AG04450 (cell line): ENCODE measurements at places on chromosomes 4 and X. TPM values are rescaled to one million over a fixed set of nuclear protein-coding genes. Genes with fewer than 3 reads are reported as not detected.

DNA sequence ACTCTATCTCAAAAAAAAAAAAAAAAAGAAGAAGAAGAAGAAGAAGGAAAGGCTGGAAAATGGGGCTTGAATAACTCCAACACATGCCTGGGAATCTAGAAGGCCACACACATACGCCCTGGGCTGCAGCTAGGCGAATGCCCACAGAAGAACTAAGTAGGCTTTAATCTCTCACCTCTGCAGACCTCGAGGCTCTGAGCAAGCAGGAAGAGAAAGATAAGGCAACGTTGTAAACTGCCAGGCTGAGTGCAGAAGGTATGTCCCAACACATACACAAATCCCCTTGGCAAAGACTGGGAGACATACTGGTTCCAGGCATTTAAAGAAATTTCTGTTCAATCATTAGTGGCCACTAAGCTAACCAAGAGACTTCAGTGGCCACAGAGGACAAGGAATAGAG is 18.4 kb downstream of the SLC38A5 start:
- no peak for DNase-seq

DNA sequence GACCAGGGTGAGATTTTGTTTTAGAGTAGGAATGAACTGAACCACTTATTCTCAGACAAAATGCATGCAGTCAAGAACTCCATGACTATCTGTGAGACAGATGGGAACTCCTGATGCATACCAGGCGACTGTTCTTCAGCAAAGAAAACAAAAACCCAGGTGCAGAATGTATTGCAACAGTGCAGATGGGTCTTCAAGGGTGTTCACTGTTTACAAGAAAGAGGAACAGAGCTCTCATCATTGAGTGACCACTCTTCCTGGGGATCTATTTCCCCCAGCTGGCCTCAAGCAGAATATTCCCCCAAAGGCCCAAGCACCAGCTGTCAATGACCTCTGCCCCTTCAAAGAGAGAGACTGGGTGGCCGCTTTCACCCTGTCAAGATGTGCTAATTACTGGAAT is 39.7 kb upstream of the BMP3 start:
- no peak for DNase-seq

- no peak for DNase-seq
Measured at GRCh38 chrX:291411-291901, 10.3 kb downstream of the PLCXD1 start.

GRCh38 chr4:132540797-132541196 is 608.3 kb upstream of the PCDH10 start:
- no peak for DNase-seq

GRCh38 chr4:45121426-45121975 is 395.1 kb upstream of the GNPDA2 start:
- DNase-seq, result no peak

GRCh38 chr4:174714393-174715211 is 114.4 kb downstream of the GLRA3 start:
- peak; percentile 3 for DNase-seq

- no peak for DNase-seq
Measured at GRCh38 chrX:17086317-17086716, 139.9 kb downstream of the REPS2 start.

- no peak for DNase-seq
Measured at GRCh38 chr4:109233570-109233969, 68.9 kb downstream of the COL25A1 start.

DNA sequence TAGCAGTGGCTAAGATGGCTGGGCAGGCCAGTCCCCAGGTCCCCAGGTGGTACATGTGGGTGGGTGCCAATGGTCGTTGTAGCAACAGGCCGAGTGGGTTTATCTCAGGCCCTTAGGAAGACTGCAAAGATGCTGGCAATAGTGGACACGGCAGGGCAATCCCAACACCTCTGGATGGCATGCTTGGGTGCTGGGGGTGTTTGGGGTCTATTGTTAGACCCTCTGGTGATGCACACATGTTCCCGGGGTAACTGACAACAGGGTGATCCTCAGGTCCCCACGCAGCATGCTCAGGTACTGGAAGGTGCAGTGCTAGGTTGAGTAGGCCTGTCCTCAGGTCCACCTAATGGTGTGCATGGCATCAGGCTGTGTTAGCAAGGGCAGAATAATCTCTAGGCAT is 267.5 kb downstream of the ANKRD50 start:
- DNase-seq, result no peak

SPANXN4 gene
- not detected in 2 replicates for polyA plus RNA-seq

FHIP1A gene
- polyA plus RNA-seq, result 0.06 TPM in 1 of 2 replicates, not detected in the other

SULT1B1 gene
- not detected in 2 replicates for polyA plus RNA-seq

PHOX2B gene
- polyA plus RNA-seq, result not detected in 2 replicates
